Stimulated activated CD8-positive, alpha-beta memory T cell treated with anti-CD3 and anti-CD28 coated beads, Interleukin-4, amount 100 ng/mL, for 48 hours (primary cell): ENCODE measurements at places on chromosomes 4 and X.

- DNase-seq, result no peak
These were observed 1.1 kb downstream of the BMPR1B start for GRCh38 chr4:94758700-94759399.

GRCh38 chrX:154730253-154730891 is 20.5 kb downstream of the GAB3 start:
- DNase-seq, result no peak

GRCh38 chr4:73520821-73521220 is 39.3 kb downstream of the AFM start:
- DNase-seq, result no peak

DNA sequence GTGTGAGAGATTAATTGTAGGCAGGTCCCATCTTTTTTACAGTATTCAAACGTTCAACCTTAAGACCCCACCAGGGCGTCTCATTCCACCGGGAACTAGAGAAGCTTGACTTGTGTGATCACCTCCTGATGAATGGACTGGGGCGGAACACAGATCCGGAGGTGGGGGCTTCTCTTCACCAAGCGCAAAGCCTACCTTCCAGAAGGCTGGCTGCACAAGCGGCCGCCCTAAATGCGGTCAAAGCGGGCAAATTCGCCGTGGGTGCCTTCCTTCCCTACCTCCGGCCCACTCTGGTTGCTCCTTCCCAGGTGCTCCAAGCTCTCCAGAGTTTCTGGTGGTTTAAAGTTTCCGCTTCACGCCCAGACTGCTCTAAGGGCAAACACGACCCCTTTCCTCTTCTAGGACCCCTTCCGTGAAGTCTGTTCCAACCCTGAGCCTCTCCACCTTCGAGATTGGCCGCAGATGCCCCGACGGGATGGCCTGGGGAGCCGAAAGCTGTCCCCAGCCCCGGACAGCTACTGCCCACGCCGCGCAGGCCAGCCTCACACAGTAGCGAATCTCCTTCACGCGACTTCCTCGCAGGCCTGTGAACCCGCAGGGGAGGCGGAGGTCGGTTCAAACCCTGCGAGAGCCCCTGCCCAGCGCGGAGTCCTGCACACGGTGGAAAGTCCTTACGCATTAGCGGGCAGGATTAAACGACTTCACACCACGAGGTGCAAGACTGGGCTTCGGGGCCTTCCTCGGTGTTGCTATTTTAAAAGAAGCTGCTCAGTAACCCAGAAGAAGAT is 1.6 kb upstream of the WWC2 start:
- DNase-seq, result no peak

GRCh38 chrX:105608745-105609144 is 213.6 kb upstream of the NRK start:
- no peak for DNase-seq

DNA sequence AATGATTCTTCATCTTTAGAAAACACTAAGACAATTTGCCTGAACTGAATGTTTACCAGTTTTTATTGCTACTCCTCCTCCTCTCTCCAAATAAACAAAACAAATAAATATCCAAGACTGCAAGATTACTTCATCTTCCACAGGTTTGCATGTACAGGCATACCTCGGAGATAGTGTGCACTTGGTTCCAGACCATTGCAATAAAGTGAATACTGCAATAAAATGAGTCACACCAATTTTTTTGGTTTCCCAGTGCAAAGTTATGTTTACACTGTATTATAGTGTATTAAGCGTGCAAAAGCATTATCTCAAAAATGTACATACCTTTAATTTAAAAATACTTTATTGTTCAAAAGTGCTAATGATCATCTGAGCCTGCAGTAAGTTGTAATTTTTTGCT is 53.3 kb downstream of the FBXL5 start:
- no peak for DNase-seq

DNA sequence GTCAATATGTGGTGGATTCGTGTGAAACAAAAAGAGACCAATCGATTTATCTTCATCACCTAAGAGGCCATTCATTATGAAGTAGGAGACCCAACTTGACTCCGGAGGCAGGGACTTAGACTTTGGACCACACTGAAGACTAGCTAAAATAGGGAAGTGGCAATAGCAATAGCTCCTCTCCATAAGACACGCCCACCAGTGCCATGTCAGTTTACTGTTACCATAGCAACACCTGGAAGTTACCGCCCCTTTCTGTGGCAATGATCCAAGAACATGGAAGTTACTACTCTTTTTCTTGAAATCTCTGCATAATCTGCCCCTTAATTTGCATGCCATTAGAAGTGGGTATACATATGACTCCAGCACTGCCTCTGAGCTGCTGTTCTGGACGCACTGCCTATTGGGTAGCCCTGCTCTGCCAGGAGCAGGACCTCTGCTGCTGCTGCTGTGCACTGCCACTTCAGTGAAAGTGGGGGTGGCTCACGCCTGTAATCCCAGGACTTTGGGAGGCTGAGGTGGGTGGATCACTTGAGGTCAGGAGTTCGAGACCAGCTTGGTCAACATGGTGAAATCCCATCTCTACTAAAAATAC is 163.2 kb downstream of the PRKX start:
- DNase-seq, result no peak

GRCh38 chr4:167020410-167020809 is 213.9 kb downstream of the SPOCK3 start:
- DNase-seq, result no peak

DNA sequence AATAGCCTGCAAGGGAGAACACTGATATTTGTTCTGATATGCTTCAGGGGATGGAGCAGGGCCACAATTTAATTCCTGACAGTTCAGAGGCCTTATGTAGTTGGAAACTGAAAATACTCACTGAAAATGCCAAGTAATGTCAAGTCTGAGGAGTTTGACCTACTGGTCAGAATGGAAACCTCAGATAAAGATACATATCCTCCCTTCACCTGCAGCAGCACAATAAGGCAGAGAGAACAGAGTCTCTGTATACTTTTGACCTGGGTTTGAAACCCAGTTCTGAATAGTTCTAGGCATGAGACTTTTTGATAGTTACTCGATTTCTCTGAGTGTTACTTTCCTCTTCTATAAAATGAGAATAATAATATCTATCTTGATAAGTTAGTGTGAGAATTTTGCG is 65.8 kb upstream of the TRPC5 start:
- DNase-seq, result no peak

DNA sequence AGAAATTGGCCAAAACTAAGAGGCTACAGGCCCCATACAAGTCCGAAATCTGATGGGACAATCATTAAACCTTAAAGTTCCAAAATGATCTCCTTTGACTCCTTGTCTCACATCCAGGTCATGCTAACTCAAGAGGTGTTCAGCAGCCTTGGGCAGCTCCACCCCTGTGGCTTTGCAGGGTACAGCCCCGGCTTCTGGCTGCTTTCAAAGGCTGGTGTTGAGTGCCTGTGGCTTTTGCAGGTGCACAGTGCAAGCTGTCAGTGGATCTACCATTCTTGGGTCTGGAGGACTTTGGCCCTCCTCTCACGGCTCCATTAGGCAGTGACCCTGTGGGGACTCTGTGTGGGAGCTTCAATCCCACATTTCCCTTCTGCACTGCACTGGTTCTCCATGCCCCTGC is 329.1 kb upstream of the MAD2L1 start:
- DNase-seq, result no peak

- DNase-seq, result no peak
These were observed 4.5 kb upstream of the TREX2 start for GRCh38 chrX:153450114-153450948.

DNA sequence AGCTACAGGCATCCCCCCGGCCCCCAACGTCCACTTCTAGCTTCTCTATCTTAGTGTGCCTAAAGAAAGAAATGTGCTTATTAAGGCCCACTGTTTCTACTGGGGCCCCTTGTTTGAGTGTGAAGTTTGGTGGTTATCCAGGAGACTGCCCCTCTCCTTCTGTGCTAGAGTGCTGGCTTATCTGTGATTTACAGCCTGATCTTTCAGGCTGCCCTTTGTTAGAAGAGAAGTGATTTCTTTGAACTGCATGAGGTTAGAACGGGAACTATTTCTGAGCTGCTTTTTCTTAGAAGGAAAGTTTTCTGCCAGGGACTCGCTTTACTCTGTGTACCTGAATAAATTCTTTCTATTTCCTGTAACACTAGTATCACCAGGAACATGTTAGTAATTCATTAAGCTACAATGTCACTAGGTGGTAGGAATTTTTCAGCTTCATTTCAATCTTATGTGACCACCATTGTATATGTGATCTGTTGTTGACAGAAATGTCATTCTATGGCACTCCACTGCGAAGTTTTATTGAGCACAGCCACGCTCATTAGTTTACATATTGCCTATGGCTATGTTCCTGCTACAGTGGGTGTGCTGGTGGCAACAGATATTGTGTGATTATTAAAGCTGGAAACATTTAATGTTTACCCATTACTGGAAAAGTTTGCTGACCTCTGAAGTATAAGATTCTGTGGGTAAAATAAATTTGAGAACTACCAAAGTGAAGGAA is 193.8 kb upstream of the CXorf51B start:
- no peak for DNase-seq

GRCh38 chr4:11301075-11301660 is 127.5 kb downstream of the HS3ST1 start:
- no peak for DNase-seq

DNA sequence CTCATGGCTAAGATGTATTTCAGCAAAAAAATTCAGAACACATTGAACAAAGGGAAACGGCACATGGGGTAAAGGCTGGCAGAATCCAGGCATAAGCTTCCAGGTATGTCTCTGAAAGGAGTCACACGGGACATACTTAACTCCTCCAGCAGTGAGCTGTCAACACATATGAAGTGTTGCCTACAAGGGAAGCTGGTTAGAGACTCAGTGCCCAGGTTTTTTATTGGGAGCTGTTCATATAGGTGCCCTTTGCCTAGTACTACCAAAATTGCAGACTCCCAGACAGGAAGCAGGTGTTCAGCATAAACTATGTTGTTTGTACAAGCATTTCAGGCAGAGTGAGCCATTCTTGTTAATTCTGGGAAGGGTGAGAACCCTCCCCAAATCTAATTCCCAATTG is 77.4 kb upstream of the PUDP start:
- no peak for DNase-seq

DNA sequence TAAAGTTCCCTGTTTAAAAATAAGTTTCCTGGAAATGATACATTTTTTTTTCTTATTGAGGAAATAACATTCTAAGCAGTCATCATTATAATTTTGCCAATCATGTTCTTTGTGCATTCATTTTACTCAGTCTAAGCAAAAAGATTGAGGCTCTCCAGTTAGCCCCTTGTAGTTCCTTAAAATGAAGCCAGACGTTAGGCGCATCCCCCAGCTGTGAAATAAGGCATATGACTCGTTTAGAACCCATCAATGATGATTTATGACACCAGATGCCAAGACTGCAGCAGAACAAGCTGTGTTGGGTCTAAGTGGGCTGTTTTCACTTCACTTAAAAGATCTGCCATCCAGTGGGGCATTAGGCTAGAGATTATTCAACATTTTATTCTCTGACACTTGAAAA is 17.0 kb downstream of the PDGFC start:
- no peak for DNase-seq

- DNase-seq, result no peak
These were observed 34.0 kb upstream of the NR0B1 start for GRCh38 chrX:30343206-30343605.

DNA sequence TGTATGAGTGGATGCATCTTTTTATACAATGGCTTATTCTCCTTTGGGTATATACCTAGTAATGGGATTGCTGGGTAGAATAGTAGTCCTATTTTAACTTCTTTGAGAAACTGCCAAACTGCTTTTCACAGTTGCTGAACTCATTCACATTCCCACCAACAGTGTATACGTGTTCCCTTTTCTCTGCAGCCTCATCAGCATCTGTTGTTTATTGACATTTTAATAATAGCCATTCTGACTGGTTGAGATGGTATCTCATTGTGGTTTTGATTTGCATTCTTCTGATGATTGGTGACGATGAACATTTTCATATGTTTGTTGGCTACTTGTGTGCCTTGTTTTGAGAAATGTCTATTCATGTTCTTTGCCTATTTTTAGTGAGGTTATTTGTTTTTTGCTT is 687.0 kb upstream of the EPHA5 start:
- no peak for DNase-seq

DNA sequence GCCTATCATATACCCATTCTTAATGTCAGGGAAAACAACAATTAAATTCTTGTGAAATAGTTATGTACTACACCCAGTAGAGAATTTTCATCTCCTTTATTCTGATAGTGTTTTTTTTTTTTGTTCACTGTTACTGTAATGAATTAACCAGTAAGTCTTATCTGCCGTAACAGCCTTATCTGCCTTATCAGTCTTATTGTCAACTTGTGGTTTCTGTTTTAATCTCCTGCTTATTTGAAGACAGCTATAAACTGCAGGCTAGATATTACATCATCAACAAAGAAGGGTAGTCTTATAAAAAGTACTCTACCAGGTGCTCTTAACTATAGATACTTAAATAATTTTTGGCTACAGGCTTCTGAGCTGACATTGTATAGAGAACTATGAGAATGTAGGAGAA is 79.5 kb downstream of the MAGEB5 start:
- no peak for DNase-seq

- no peak for DNase-seq
These were observed 1.6 kb downstream of the RCHY1 start for GRCh38 chr4:75512386-75513211.
